ENCODE measurements at places on chromosomes 12 and 14.

GRCh38 chr14:87199381-87199780, 793.6 kb downstream of the GALC start:
- DNase-seq, result no peak

- DNase-seq, result no peak
Observed at GRCh38 chr14:102043251-102044025, 43.4 kb downstream of the HSP90AA1 start.

- DNase-seq, result no peak
Observed at GRCh38 chr14:52457411-52457810, 94.9 kb downstream of the TXNDC16 start.

DNA sequence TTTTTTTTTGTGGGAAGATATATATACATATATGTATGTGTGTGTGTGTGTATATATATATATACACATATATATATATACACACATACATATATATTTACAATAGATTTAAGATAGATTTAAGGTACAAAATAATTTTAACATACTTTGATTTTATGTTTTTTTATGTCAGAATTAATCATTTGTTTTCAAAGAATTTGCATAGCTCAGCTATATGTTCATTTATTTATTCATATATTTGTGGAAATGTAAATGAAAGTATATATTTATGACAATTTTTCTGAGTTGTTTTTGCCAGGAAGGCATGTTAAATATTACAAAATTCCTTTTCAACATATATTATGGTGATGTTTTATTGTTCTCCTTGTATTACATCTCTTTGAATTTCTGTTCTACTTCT, 887.4 kb upstream of the NOVA1 start:
- DNase-seq, result no peak

DNA sequence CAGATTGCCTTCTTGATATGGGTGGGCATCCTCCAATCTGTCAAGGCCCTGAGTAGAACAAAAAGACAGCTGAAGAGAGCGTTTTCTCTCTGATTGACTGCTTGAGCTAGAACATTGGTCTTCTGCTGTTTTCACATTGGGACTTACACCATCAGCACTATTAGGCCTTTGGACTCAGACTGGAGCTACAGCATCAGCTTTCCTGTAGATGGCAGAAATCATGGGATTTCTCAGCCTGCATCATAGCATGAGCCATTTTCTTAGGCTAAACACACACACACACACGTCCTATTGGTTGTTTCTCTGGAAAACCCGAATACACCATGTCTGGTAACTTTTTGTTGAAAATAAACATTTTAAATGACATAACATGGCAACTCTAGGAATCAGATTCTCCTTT, 15.8 kb upstream of the PPM1A start:
- DNase-seq, result no peak
